ENCODE measurements at places on chromosomes 2 and 18.

DNA sequence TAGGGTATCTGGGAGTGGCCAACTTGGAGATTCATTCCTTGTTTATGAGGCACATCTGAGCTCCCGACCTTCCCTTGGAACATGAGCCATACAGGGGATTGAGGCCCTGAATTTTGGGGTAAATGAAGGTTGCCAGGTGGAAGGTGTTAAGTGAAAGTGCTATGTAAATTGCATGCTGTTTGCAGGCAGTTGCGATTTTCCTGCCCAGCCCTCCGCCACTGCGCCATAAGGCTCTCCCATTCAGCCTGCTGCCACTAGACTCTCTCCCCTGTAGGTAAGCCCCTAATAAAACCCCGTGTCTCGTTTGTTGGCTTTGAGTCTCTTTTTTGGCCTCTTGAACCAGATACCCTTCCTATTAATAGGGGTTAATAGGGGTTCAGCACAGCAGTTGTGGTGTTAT is 33.8 kb downstream of the PCARE start:
- DNase-seq, result no peak

- no peak for DNase-seq
Measured at GRCh38 chr2:183172220-183172887, 48.1 kb downstream of the NUP35 start.

DNA sequence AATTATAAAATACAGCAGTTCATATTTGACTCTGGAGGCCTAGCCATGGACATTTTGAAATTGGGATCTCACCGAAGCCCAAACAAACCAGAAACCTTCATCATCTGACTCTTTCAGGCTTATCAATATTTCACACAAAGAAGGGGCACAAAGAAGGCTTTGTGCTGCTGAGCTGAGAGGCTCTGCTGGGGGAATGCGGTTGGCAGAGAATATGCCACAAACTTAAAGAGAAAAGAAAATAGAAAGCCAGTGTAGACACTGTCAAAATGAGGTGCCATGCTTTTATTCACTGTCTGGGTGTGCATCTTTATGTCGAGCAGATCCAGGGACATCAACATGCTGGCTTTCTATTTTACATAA is 162.6 kb downstream of the QPCT start:
- no peak for DNase-seq

DNA sequence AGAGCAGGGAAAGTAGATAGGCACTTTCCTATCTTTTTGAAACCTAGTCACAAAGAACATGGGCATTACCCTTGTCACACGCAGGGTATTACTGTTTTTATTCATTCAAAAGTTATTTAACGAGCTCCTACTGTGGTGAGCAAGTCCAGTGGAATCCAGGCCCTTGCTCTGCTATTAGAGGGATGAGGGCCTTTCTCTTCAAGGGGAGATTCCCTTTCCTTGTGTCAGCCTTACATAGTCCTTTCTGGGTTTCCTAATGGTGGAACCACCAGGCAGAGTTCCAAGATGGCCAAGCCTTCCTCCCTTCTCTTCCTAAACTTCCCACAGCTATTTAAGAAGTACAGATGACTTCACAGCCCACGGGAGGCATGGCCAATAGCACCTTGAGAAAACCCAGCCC is 64.6 kb downstream of the SPTBN1 start:
- DNase-seq, result no peak

DNA sequence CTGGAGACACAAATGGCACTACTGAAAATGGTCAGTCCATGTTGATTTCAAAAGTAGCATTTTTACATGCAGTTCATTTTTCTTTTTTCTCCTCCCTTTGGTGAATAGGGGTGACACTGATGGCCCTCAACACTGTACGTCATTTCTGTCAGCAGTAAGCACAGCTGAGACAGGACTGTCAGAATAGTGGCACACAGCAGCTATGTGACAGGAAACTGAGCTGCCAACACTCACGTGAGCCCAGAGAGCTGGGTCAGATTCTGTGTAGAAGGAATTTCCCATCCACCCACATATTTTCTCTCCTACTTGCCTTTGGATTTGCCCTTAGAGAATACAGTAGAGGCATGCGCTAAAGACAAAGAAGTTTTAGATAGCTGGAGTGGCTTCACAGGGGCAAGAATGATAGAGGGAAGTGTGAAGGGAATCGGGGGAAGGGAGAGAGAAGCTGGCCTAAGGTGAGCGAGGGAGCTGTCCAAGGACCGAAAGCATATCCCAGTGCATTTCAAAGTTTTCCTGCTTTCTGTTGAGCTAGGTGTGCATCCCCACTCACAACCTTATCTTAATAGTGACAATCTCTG is 476.6 kb downstream of the CNTNAP5 start:
- DNase-seq, result no peak

DNA sequence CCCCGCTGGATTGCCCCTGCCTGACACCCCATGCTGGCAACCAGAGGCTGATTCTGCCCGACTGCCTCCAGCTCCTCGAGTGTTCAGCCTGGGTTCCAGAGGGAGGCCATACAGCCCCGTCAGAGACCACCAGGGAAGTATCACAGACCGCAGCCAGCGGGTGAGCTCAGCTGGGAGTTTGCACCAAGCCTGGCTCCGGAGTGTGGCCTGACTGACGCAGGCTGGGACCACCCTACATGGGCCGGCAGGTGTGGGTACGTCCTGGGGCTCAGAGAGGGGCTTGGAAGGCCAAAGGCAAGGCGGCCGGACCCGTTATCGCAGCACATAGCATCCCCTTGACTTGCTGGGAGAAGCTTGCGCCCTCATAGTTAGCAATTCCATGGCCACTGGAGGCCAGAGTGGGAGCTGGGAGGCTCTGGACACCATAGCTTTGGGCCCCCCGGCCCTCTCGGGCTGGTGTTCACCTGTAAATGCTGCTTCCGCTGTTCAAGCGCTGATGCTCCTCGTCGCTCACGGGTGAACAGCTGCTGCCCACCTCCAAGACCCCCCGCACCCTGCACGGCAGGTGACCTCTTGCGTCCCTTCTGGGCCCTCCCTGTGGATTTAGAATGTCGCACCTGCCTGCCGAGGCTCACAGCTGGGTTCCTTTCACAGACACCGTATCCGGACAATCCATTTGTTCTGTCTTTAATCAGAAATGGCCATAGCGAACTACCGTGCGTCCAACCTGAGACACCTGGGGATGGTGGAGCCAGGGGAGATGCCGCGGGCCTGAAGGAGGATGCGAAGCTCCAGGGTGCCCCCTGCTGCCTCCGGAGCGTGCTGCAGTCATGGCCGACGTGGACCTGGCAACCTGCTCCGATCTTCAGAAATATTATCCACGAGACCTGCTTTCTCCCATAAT is 31.2 kb upstream of the SLC66A3 start:
- DNase-seq, result peak; percentile 76

DNA sequence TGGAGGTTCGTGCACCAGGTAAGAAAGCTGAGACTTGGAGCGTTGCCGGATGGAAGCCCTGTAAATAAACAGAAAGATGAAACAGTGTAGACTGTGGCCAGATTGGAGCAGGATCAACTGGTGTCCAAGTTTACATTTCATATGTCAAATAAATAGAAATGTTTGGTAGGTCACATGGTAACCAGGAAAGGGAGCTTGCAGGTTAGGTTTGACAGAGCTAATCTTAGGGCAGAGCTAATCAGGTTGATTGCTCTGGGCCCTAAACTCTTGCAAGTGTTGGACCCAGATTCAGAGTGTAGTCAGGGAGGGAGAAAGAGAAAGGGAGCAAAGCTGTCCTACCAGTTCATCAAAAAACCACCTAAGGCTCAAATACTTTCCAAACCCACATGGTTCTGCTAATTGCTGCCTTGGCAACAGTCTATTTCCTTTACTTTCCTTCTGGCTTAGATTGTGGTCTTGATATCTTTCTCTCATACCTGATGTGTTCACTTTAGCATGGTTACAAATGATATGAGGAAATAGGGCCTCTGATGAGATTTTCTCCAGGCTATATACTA is 63.2 kb downstream of the G6PC2 start:
- DNase-seq, result no peak

- no peak for DNase-seq
Measured at GRCh38 chr2:178553047-178553446, 72.8 kb downstream of the PLEKHA3 start.

- no peak for DNase-seq
Measured at GRCh38 chr2:8710951-8711350, 29.1 kb downstream of the ID2 start.

DNA sequence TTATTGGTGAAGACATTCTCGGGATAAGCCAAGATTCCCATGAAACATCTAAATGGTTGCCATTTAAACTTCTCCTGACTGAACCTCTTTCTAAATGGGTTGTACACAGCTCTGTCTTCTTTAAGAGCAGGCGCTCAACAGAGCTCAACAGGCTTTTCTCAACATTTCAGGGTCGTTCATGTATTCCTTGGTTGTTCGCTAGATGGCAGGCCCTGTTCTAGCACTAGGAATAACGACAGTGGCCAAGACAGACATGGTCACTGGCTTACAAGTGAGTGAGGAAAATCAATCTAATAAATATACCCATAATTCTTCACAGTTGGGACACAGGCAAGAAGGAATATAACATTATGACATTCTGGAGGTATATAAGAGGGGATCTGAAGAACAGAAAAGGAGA is 154.5 kb downstream of the SMAD2 start:
- DNase-seq, result no peak

DNA sequence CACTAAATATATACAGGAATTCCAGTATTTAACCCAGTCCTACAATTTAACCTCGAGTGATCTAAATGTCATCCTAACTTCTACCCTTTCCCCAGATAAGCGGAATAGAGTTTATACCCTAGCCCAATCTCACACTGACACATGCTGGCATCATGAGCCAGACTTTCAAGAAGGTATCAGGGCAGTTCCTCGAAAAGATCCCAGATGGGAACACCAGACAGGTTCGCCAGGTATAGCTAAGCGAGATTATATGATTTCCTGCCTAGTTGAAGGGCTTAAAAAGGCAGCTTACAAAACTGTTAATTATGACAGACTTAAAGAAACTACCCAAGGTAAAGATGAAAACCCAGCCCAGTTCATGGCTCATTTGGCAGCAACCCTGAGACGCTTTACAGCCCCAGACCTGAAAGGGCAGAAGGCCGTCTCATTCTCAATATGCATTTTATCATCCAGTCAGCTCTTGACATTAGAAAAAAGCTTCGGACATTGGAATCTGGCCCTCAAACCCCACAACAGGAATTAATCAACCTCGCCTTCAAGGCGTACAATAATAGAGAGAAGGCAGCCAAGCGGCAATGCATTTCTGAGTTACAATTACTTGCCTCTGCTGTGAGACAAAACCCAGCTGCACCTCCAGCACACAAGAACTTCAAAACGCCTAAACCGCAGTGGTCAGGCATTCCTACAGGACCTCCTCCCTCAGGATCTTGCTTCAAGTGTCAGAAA is 668.2 kb upstream of the PKDCC start:
- DNase-seq, result no peak

GRCh38 chr18:70370762-70371733 is 82.2 kb downstream of the SOCS6 start:
- no peak for DNase-seq

GRCh38 chr2:8566155-8566670 is 115.6 kb upstream of the ID2 start:
- DNase-seq, result no peak

DNA sequence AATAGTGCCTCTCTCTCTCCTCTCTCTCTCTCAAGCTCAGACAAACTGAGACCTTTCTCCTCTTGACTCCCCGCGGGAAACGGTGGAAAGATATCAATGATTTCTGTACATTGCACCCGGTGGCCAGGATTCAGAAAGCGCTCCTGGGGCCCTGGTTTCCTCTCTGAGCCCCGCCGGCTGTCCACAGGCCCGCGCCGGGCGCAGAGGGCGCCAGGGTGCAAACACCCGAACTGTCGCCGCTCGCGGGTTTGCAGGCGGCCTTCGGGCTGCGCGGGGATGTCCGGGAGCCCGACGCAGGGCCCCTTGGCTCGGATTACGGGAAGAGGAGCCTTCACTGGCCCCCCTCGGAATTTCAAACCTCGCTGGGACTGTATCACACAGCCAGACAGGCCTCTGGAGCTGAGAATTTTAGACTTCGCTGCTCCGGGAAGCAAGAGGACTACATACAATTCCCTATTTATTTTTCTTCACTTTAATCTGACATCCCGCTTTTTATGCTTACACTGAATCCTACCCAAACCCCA is 5.2 kb upstream of the EN1 start:
- peak; percentile 33 for DNase-seq

DNA sequence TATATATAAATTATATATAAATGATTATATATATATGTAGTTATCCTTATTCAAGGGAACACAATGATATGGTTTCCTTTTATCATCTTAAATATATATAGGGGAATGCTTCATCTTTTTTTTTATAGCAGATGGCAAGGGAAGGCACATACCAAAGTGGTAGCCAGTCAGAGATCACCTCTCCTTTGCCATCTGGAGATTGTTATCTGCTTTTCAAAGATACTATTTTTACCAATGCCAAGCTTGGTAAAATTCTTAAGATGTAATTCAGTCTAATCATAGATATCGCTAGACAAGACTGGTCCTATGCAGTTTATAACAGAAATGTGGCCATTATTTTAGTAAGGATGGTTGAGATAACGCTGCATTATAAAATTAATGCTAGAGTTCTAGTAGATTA is 64.7 kb upstream of the DSEL start:
- DNase-seq, result no peak

DNA sequence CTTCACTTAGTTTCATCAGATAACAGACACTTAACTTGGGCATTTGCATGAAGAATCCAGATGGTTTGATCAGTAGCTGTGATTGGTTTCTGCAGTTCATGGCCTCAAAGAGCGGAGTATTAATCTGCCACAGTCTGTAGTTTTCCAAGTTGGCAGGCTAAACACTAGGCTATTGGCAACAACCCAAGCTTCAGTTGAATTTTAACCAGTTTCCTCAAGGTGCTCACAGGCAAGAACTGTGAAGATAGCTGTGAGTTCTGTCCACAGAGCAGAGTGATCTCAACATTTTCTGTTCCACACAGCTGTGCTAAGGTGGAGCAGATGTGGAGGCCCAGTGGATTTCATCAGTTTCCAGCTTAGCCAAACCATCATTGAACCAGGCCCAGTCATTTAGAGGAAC is 469.5 kb upstream of the LINC00305 start:
- DNase-seq, result no peak

DNA sequence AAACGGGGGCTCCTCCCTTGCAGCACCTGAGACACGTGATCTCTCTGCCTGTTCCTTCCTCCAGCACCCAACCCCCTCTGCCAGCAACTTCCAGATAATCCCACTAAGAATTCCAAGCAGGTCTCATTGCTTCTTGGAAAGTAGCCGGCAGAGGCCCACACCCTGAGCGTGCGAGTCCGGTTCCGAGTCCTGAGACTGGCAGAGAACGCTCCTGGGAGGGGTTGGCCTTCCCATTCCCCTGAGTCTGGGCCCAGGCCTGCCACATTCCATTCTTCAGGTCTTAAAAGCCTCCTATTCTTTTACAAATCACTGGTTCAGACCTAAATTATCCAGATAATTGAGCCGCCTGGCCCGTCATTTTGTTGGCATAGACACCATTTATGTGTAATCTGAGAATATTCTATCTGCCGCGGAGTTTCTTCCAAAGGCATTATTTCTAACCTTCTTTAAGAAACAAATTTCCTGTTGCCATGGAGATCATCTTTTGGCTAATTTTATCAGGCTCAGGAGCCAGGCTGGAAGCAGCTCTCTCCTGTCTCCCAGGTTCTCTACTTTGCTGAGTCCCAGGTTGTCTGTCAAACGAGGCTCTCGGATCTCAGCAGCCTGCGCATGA is 165.4 kb downstream of the MYCN start:
- DNase-seq, result no peak
